ENCODE measurements at places on chromosomes 2 and 18.

DNA sequence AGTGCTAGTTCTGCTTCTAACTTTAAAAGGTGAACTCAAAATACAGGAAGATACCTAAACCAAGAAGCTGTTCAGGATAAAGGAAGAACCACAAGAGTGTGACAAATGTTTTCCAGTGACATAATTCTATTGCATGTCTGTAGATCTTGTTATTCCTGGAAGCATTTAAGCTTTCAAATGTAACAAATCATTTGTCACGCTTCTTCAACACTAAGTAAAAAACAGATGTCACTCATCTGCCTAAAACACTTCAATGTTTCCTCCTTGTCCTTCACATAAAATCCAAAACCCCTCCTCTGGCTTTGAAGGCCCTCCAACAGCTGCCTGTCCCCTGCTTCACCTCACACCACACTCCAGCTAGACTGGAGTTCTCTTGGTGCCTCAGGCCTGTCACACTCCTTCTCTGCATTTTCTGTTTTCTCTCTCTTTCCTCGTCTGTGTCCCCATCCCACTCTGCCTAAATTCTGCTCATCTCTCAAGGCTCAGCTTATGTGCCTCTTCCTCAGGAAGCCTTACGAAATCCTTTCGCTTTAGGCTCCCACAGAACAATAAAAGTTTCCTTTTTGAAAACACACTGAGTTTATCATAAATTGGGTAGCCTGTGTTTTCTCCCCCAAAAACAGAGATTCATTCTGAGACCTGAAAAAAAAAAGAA lies 6.4 kb upstream of the CLEC4F start:
- no peak for DNase-seq

GRCh38 chr18:31454066-31454708 lies 6.6 kb downstream of the DSG3 start:
- no peak for DNase-seq

- no peak for DNase-seq
Measured at GRCh38 chr2:163812926-163813520, 77.2 kb upstream of the FIGN start.

- peak; percentile 53 for DNase-seq
Measured at GRCh38 chr2:16281451-16282335, 341.3 kb downstream of the MYCN start.

DNA sequence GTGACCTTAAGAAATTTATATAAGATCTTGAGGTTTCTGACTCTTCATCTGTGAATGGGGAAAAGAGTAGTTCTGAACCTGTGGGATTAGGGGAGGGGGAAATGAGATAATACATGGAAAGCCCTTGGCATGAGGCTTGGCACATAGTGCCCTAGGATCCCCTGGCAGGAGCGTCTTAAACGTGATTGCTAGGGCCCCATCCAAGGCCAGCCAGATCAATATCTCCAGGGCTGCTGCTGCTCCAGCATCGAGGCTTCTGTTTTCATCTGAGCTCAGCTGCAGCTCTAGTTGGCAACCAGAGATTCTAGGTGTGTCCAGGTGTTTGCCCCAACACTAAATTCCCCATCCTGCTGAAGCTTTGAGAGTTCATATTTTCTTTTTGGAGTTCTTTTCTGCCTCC lies 71.0 kb downstream of the IL1R2 start:
- no peak for DNase-seq

DNA sequence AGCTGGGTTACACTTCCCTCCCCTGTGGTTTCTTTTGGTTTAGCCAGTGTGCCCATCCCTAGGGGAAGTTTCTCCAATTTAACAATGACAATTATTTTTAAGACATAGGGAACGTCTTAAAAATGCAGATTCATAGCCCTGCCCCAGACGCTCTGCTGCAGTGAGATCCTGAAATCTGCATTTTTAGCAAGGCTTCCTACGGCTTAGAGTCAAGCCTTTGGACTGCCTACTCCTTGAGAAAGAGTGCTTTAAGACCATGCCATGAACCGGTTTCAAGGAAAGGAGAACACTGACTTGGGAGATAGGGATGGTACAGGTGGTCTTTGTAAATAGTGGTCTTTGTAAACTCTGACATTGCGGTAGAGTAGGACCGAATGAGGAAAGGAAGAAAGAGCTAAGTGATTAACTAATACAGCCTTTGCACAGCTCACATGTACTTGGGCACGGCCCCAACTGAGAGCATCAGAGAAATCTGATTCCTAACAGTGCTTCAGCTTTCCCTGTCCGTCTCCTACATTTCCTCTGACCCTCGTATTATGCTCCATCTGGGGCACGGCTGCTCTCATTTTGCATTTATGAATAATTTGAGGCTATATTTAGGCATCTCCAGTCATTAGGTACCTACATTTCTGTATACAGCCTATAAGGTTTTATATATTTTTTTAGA lies 217.6 kb upstream of the TANK start:
- no peak for DNase-seq

- no peak for DNase-seq
Measured at GRCh38 chr2:145007093-145007959, 487.4 kb upstream of the ZEB2 start.

GRCh38 chr2:54657664-54658083 lies 65.8 kb upstream of the EML6 start:
- DNase-seq: peak; percentile 71

DNA sequence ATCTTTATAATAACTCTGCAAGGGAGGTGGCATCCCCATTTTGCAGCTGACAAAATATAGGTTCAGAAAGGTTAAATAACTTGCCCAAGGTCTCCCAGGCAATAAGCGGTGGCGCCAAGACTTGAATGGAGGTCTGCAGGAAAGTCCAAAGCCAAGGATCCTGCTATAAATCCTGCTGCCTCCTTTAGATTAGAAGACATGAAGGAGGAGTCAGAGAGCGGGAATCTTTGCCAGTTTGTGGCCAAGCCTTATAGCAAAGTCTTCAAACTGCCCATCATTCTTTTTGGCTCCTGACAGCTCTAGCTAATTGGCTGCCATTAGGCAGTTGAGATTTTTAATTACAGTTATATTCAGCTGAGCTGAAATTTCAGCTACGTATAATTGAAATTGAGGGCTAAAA lies 114.3 kb downstream of the C1D start:
- no peak for DNase-seq

All from WTC11 (cell line).